PC-9 (cell line): ENCODE measurements at places on chromosomes 11 and 22.

DNA sequence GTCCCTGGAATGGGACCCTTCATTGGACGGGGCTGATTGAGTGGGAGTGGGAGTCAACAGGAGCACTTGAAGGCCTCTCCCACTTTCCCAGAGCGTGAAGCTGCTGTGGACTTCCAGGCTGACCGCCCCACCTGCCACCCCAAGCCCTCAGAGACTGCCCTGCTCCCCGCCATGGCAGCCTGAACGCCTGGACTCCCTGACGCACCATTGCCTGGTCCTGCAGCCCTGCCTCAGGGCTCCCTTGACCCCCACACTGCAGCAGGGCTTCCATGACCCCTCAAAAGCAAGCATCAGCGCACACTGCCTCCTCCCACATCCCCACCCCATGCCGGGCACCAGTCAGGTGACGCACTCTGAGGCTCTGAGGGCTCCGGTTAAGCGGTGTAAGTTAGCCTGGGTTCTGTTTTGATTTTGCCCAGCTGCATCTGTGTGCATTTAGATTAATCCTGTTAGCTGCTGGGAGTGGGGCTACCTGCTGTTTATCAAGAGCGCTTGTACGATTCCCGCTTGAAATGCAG lies 39.4 kb downstream of the TRIM29 start:
- DNase-seq: no peak

DNA sequence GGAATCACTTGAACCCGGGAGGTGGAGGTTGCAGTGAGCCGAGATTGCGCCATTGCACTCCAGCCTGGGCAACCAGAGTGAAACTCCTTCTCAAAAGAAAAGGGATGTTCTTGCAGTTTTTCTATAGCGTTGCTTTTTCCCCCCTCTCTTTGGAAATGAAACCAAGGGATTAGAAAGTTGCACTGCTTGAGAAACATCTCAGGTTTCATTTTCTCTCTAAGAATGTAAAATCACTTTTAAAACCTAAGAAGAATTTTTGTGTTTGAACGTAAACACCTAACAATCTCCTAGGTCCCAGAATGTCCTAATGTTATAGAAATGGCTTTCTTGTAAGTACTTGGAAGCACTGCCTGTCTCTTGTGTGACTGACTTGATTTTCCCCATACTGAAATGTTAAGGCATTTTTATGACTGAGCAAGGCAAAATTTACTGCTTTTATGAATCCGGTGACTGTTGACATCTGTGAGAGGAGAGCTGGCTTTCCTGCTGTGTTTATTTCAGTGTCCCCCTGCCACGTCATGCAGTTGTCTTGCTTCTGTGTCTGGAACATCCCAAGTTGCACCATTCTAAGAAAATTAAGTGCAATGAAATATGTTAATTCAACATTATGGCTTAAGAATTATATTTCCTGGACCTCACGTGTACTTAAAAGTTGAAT lies 37.7 kb downstream of the NF2 start:
- no peak for DNase-seq

GRCh38 chr11:83982825-83983224 lies 696.7 kb upstream of the CCDC90B start:
- no peak for DNase-seq

- no peak for DNase-seq
These were observed 1.5 kb downstream of the SHANK3 start for GRCh38 chr22:50674130-50674500.

DNA sequence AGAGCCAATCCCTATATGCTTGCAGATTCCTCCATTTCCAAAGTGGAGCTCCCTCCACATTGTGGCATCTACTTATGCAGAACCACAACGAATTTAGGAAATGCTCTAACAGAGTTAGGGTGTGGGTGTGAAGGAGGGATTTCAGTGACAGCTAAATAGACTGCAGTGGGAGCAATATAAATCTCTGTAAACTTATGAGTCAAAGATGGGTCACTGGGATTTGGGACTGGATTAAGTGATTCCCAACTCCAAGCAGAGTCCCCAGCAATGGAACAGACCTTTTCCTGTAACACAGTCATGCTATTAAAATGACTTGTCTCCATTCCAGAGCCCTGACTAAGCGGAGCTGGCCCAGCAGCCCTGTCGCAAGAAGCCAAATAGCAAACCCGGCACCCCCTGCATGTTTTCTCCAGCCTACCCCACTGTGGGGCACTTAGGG lies 36.6 kb downstream of the RPL27A start:
- peak; percentile 55 for DNase-seq

DNA sequence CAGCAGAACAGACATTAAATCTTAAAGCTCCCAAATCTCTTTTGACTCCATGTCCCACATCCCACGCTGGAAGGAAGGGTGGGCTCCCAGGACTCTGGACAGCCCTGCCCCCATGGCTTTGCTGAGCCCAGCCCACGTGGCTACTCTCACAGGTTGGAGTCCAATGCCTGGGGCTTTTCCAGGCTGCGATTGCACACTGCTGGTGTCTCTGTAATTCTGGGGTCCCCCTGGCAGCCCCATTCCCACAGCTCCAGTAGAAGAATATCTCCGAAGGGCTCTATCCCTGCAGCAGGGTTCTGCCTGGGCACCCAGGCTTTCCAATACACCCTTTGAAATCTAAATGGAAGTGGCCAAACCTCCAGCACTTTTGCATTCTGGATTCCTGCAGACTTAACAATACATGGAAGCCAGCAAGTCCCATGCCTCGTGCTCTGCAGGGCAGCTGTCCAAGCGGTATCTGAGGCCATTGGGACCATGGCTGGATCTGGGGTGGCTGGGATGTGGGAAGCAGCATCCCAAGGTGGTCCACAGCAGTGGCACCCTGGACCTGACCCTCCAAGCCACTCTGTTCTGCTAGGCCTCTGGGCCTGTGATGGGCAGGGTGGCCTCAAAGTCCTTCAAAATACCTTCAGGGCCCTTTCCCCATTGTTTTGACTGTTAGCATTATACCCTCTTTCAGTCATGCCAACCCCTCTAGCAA lies 47.9 kb upstream of the TH start:
- DNase-seq: no peak

DNA sequence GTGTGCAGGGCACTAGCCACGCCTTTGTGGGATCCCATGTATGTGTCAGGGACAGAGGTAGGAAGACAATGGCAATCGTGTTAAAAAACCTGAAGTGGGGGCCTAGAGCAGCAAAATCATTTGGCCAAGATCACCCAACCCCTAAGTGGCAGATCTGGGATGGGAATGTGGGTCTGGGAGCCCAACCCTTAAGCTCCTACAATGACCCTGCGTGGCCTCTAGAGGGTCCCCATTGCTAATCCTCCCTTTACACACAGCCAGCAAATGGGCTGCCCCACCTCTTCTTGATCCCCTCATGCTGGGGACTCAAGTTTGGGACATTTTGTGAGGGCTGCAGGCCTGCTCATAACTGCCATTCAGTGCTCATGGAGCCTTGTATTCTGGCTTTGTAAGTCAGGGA lies 73.2 kb upstream of the SUSD2 start:
- DNase-seq: no peak

- DNase-seq: no peak
These were observed 27.0 kb downstream of the NAT10 start for GRCh38 chr11:34132261-34132965.

DNA sequence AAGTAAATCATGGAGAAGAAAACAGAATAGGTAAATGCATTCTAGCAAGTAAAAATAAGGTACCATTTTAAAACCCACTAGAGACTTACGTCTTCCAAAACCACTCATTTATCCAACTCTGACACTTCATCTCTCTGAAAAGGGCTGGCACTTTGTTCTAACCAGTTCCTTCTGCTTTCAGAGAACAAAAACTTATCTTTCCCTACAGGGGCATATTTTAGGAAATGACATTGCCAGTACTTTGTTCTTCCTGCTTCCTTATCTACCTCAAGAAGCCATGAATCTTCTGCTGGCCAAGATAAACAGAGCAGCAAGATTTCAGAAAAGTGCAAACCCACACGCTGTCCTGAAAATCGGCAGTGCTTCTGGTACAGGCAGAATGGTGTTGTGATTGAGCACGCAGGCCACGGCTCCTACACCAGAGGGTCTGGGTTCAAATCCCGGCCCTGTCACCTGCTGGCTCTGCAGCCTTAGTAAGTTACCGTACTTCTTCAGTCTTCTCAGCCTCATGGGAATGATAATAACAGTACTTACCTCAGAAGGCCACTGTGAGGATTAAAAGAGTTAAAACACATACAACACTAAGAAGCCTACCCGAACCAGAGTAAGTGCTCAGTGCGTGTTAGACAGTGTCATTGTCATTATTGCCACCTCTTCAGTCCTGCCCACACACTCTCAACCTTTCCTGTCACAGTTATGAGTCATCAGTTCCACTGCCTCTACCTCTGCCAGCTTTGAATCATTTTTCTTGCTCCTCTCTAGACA lies 11.0 kb downstream of the MPZL3 start:
- DNase-seq: peak; percentile 100

- DNase-seq: no peak
These were observed 58.3 kb downstream of the CCDC83 start for GRCh38 chr11:85913513-85913912.

- no peak for DNase-seq
These were observed 43.8 kb downstream of the TRMU start for GRCh38 chr22:46379066-46379930.

GRCh38 chr11:64053699-64054098 lies 18.0 kb downstream of the FLRT1 start:
- no peak for DNase-seq
